ENCODE measurements at places on chromosomes 12 and 14.
A peak's percentile ranks its signal among the peaks of the same experiment; 100 is the strongest.

GRCh38 chr12:10042167-10042566, 11.7 kb downstream of the CLEC9A start:
- no peak for DNase-seq

- DNase-seq, result no peak
Measured at GRCh38 chr12:121282072-121282742, 14.3 kb downstream of the CAMKK2 start.

- peak; percentile 92 for DNase-seq
Measured at GRCh38 chr12:91381309-91381804, 198.7 kb upstream of the DCN start.

GRCh38 chr12:121837680-121838079, 21.0 kb downstream of the HPD start:
- no peak for DNase-seq

GRCh38 chr14:29037411-29037810, 270.8 kb downstream of the FOXG1 start:
- no peak for DNase-seq

DNA sequence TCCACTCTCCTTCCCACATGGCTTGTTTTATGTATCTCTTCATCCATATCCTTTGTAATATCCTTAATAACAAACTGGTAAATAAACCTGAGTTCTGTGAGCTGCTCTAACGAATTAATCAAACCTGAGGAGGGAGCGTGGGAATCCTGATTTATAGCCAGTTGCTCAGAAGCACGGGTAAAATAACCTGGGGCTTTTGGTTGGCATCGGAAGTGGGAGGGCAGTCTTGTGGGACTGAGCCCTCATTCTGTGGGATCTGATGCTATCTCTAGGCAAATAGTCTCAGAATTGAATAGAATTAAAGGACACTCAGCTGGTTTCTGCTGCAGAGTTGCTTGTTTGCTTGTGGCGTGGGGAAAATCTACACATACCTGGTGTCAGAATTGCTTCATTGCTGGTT, 17.5 kb upstream of the LDHB start:
- no peak for DNase-seq

GRCh38 chr12:11920231-11920630, 150.5 kb upstream of the BCL2L14 start:
- no peak for DNase-seq

DNA sequence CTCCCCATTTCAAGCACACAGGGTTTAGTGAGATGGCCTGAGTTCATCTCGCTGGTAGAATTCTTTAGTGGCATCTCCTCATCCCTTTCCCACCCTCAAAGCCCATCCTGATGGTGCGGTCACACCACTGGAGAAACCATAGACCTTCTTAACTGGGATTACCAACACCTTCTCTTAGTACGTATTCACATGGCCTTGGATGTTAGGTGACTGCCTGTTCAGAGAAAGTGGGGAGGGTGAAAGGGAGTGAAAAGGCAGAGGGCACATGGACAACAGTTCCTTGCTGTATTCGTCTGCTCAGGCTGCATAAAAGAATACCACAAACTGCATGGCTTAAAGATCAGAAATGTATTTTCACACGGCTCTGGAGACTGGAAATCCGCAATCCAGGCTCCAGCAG, 306.1 kb downstream of the ZFP36L1 start:
- no peak for DNase-seq

GRCh38 chr12:120199595-120200306, 1.2 kb downstream of the RPLP0 start:
- peak; percentile 88 for DNase-seq

- no peak for DNase-seq
Measured at GRCh38 chr14:93582516-93582915, 151.8 kb downstream of the UNC79 start.

GRCh38 chr12:50185301-50185895, 18.2 kb upstream of the CERS5 start:
- no peak for DNase-seq

DNA sequence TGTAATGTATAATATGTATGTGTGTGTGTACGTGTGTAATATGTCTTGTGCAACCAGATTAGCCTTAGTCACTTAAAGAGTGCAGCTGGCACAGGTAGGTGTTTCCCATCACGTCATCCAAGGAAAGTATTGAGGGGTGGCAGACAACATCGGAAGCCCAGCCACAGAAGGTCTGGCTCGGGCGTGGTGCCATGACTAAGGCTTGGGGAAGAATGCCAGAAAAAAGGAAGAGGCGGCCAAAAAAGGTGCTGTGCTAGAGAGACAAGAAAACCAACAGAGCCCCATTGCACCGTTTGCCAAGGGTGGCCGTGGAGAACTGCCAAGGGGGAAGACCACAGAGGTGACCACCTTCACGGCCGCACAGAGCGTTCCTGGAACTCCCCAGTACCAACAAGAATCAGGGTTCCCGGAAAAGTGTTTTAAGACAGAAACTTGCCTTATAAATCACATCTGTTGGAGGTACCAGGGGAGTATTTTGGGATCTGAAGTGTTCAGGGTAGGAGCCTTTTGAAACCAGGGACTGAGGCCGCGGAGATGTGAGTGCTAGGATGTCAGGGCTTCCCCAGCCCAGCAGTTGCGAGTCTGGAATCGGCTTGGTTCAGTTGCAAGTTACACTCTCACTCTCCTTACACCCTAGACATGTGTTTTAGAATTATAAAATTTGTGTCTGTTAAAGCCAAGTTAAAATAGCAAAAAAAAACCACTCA, 131.2 kb upstream of the DYRK2 start:
- no peak for DNase-seq

DNA sequence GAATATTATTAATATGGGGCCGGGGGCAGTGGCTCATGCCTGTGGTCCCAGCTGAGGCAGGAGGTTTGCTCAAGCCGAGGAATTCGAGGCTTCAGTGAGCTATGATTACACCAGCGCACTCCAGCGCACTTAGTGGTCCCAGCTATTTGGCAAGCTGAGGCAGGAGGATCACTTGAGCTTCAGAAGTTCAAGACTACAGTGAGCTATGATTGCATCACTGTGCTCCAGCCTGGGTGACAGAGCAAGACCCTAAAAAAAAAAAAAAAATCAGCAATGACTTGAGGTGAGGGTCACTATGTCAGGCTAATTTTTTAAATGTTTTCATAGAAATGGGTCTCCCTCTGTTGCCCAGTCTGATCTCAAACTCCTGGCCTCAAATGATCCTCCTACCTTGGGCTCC, 243.4 kb downstream of the RBM19 start:
- DNase-seq, result no peak

DNA sequence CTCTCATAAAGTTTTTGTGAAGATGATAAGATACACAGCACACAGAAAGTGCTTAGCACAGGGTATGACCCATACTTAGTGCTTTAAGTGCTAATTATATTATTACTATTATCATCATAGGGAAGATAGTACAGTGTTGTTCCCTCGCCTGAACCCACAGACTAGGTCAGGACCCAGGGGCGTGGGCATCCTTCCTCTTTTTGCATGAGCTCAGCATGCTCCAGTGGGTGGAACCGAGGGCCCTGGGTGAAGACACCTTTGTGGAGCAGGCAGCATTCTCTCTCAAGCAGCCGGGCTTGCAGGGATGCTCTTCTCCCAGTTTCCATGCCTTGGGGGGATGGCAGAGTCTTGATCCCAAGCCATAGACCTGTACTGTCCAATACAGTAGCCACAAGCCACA, 34.8 kb downstream of the CRACR2A start:
- DNase-seq, result no peak

GRCh38 chr12:21509768-21510167, 8.2 kb downstream of the GOLT1B start:
- no peak for DNase-seq

DNA sequence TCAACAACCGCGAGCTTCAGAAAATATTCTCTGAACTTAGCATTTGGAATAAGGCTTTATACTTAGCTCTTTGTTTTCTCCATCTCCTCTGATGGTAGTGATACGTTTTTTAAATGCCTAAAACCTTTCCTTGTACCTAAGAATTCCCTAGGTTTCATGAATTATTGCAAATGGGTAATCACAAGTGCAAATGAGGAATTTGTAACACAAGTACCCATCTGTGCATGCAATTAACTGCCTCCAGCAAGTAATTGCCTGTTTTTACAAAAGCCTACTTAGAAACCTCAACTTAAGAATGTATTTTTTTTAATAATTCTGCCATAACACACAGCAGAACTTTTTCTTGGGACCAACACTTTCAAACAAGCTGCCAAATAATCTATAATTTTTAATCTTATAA, 149.2 kb downstream of the PHLDA1 start:
- DNase-seq, result no peak

- DNase-seq, result no peak
Measured at GRCh38 chr14:99038431-99038820, 233.6 kb downstream of the BCL11B start.

GRCh38 chr14:31263485-31264133, 56.0 kb upstream of the HECTD1 start:
- peak; percentile 95 for DNase-seq

- peak; percentile 99 for DNase-seq
Measured at GRCh38 chr12:55847603-55848291, 5.0 kb upstream of the MMP19 start.

- no peak for DNase-seq
Measured at GRCh38 chr12:46577063-46577776, 204.6 kb upstream of the SLC38A2 start.

DNA sequence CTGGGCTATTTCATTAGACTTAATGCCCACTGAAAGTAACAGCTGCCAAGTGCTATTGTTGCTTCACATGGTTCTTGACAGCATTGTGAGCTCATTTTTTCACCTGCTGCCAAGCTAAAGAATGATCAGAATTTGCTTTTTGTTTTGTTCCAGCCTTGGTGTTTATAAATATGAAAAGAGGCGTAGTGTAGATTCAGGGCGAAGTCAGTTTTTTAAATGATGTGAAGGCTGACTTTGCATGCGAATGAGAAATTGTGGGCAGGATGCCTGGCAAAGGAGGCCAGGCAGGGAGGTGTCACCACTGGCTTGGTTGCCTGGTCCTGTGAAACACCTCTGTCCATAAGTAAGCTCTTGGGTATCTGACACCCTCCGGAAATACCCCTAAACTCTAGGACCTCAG, 93.3 kb upstream of the NAP1L1 start:
- DNase-seq, result no peak

- DNase-seq, result no peak
Measured at GRCh38 chr12:131944601-131945251, 5.0 kb upstream of the EP400 start.

DNA sequence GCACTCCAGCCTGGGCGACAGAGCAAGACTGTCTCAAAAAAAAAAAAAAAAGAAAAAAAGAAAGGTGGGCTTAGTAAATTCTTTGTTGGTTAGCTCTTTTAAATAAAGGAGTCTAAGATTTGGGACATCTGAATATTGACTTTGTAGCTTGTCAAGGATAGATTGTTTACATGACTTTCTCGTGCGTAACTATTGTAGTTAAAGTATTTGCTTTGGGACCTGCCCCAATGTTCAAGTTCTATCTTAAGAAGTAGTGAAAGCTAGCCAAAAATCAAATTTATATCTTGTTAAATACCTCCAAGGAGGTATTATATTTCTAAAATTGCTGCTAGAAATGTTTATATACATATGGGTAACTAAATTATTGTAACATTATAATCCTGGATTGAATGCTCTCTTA, 32.4 kb downstream of the PTPN21 start:
- peak; percentile 12 for DNase-seq

- no peak for DNase-seq
Measured at GRCh38 chr12:114240288-114240687, 165.7 kb downstream of the TBX5 start.

DNA sequence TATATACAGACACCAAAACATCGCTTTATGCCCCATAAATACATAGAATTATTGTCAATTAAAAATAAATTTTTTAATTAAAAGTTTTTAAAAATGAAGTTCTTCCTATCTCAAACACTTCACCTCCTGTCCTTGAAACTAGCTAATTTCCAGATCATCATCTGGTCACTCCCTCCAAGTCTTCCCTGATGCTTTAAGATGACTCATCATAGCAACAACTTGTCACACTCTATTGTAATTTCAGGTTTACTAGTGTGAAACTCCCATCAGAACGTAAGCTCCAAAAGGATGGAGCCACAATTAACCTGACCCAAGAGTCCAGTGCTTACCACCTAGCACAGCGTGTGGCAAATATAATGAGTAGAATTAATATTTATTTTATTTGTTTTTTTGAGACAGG, 16.3 kb downstream of the GXYLT1 start:
- DNase-seq, result no peak

- no peak for DNase-seq
Measured at GRCh38 chr12:90335566-90335965, 619.4 kb downstream of the CCER1 start.

DNA sequence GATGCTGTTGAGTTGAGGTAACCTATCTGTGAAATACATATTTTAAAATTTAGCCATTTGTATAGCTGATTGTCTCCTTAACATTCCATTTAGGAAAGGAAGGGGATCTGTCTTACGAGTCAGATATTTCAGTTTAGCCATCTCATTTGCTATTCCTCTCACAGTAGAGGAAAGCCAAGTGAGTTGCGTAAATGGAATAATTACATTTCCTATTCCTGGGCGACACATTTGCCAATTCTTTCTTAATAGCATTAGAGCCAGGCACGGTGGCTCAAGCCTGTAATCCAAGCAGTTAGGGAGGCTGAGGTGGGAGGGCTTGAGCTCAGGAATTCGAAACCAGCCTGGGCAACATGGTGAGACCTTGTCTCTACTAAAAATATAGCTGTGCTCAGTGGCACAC, 116.3 kb downstream of the TMX1 start:
- no peak for DNase-seq

GRCh38 chr12:54004063-54004840, 4.3 kb downstream of the HOXC9 start:
- DNase-seq, result no peak

GRCh38 chr12:93784339-93785086, 107.3 kb downstream of the CRADD start:
- DNase-seq, result peak; percentile 74

DNA sequence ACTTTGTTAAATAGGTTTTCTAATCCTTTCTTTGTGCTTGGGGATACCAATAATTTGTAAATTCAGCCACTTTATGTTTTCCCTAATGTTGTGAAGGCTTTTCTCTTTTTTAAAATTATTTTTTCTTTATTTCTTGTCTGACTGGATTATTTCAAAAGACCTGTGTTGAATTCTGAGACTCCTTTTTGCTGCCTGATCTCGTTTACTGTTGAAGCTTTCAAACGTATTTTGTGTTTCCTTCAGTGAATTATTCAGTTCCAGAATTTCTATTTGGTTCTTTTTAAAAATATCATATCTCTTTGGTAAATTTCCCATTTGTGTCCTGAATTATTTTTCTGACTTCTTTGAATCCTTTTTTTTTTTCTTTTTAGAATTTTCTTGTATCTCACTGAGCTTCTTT, 241.6 kb downstream of the LRIG3 start:
- DNase-seq, result no peak

DNA sequence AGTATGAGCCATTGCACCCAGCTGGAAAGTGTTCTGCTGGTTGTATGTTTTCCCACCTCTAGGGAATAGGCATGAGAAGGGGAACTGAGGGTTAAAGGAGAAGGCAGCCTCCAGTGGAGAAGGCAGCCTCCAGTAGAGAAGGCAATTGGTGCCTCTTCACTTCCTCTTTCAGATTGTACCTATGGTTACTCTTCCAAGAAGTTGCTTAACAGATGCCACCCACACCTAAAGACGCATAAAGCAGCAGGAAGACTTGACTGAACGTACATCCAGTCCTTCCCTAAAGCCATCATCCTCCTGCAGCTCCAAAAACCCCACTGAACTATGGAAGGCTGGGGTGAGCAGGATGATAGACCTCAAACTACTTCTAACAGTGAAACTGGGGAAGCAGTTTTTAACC, 13.1 kb downstream of the DPF3 start:
- DNase-seq, result no peak

Data from adipocyte (in vitro differentiated cells).